ENCODE measurements at places on chromosomes 16 and 17.

GRCh38 chr16:78490431-78490830 lies 391.0 kb downstream of the WWOX start:
- no peak for DNase-seq

- no peak for DNase-seq
These were observed 5.3 kb upstream of the ERBB2 start for GRCh38 chr17:39694593-39694992.

GRCh38 chr17:58277107-58277801 lies 3.5 kb downstream of the MPO start:
- DNase-seq: no peak

DNA sequence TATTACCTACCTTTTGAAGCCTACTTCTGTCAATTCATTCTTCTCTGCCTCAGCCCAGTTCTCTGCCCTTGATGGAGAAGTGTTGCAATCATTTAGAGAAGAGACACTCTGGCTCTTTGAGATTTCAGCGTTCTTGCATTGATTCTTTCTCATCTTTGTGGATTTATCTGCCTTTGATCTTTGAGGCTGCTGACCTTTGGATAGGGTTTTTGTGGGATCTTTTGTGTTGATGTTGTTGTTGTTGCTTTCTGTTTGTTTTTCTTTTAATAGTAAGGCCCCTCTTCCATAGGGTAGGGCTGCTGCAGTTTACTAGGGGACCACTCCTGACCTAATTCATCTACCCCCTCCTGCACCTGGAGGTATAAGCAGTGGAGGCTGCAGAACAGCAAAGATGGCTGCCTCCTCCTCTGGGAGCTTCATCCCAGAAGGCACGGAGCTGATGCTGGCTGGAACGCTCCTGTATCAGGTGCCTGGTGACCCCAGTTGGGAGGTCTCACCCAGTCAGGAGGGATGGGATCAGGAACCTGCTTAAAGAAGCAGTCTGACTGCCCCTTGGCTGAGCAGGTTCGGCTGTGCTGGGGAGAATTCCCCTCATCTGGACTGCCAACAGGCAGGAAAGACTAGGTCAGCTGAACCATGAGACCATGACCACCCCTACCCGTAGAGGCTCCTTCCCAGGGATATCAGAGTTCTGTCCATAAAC lies 28.0 kb downstream of the NFATC3 start:
- DNase-seq: no peak
